GM12864 (cell line): ENCODE measurements at places on chromosomes 5 and 9.

DNA sequence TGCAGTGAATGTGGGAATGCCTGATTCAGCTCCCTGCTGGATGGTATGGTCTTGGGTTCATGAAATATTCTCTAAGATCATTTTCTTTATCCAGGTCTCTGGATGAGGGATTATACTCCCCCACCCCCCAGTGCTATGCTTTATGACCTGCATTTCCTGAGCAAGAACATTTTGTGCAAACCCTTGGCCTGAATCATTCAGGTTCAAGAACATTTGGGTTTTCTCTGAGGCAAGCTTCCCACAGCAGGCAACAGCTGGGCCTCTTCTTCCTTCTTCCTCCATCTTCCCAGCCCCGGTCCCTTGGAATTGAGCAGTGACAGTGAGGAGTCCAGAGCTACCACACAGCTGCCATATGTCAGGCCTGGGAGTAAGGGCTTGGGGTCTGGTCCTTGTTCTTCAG lies 58.6 kb upstream of the TNFSF15 start:
- no peak for DNase-seq

- DNase-seq, result no peak
Measured at GRCh38 chr5:96096724-96097123, 135.1 kb upstream of the ELL2 start.

GRCh38 chr5:153504726-153505125 lies 14.3 kb downstream of the GRIA1 start:
- DNase-seq, result no peak

DNA sequence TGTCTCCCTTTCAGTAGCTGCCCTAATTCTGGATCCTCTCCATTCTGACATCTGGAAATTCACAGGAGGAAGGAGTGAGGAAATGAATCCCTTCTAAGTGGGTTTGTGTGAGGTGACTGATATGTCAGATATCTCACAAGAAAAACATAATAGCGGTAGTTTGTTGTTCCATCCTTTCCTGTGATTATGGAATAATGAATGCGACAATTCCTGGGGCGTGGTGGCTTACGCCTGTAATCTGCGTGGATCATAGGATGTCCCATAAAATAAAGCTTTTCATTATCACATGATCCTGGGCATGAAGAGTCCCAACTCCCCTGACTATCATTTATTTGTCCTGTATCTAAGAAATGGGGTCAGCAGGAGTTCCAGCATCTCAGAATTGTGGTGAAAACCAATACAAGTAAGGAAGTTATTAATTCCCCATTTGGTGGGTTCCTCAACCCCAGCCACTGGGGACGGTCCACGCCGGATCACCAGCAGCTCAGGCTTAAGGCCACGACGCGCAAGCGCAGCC lies 375 bp upstream of the C5orf24 start:
- DNase-seq, result no peak

GRCh38 chr9:35448496-35448895 lies 41.4 kb upstream of the RUSC2 start:
- no peak for DNase-seq

- DNase-seq, result no peak
Measured at GRCh38 chr9:137448602-137448962, 7.4 kb upstream of the ENTPD8 start.

GRCh38 chr5:126693806-126694205 lies 83.1 kb upstream of the LMNB1 start:
- no peak for DNase-seq

DNA sequence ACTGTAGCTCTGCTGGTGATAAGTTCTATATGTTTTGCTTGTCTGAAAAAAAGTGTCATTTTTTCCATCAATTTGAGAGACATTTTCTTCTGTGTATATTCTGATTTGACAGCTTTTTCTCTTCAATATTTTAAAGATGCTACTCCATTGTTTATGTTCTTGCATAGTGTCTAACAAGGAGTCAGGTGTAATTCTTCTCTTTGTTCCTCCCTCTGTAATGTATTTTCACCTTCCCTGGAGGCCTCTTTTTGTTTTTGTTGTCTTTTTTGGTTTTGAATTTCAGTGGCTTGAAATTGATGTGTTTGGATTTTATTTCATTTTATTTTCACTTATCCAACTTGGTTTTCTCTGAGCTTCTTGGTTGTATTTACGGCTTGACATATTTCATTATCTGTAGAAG lies 75.8 kb downstream of the ADCY2 start:
- DNase-seq, result no peak

DNA sequence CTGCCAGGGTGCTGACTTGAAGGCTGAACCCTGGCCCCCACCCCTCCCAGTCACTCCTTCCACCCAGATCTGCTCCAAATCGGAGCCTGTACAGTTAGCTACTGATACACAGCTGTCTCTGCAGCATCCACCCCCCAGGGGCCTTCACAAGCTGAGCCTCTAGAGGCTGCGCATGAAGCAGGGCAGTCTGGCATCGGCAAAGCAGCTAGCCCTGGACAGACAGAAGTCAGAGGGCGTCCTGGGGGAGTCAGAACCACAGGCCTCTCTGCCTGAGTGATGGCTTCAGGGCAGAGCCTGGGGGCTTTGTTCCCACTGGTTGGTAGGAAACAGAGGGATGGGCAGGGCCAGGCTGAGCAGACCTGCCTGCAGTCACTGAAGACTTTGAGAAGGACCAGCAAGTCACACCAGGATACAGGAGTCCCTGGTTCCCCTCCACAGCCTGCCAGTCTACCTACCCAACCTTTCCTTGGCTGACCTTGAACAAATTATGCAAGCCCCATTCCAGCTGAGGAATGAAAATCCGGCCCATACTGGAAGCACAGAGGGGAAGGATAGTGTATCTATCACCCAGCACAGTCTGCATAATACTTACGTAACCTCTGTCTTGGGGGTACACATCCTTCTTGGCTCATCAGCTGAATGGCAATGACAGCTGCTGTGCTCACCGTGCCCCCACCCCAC lies 8.8 kb downstream of the VDAC1 start:
- no peak for DNase-seq

- no peak for DNase-seq
Measured at GRCh38 chr9:36158122-36158521, 11.1 kb upstream of the CCIN start.

- DNase-seq, result no peak
Measured at GRCh38 chr5:171984748-171985419, 21.6 kb downstream of the FBXW11 start.

GRCh38 chr5:106610041-106610440 lies 1060.7 kb downstream of the EFNA5 start:
- no peak for DNase-seq

DNA sequence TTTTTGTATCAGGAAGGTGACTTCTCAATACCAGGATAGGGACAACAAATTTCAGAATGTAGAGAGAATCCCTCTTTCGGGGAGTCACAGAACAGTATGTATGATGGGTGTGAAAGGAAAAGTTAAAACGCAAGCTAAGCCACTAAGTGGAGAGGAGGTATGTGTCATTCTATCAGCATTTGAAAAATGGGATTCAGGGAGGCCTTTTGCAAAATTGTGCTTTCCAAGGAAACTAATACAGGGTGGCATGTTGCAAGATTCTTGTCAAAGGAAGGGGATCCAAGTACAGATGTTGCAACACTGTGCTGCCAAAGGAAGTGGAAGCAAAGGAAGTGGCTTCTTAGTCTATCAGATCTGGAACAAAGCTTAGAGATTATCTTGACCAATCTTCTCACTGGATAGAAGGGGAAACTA lies 12.6 kb upstream of the TNIP1 start:
- DNase-seq, result no peak

DNA sequence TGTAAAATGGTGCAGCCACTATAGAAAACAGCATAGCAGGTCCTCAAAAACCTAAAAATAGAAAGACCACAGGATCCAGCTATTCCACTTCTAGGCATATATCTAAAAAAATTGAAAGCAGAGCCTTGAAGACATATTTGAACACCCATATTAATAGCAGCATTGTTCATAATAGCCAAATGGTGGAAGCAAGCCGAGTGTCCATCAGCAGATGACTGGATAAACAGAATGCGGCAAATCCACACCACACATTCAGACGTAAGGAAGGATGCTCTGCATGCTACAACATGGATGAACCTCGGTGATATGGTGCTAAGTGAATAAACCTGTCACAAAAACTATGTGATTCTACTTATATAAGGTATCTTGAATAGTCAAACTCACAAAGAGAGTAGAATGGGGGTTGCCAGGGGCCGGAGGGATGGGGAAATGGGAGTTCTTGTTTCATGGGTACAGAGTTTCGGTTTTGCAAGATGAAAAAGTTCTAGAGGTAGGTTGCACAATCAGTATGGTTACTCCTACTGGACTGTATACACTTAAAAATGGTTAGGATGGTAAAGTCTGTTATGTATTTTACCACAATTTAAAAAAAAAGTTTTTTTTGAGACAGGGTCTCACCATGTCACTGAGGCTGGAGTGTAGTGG lies 17.1 kb upstream of the HSD17B3 start:
- DNase-seq, result no peak

DNA sequence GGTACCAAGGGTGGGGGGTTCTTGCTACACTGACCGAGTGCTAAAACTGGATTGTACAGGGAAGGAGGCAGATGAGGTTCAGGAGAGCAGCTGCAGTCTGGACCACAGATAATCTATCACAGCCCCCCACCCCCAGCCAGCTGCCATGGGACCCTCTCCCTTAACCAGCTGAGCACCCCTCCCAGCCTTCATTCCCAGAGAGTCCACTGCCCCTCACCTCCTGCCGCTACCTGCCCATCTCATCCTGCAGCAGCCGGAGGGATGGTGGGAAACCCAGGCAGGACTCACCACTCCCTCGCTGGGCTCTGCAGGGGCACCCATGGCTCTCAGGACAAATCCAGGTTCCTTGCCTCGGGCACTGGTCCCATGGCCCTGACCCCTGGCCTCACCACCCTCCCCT lies 66.7 kb downstream of the MRPL36 start:
- no peak for DNase-seq

DNA sequence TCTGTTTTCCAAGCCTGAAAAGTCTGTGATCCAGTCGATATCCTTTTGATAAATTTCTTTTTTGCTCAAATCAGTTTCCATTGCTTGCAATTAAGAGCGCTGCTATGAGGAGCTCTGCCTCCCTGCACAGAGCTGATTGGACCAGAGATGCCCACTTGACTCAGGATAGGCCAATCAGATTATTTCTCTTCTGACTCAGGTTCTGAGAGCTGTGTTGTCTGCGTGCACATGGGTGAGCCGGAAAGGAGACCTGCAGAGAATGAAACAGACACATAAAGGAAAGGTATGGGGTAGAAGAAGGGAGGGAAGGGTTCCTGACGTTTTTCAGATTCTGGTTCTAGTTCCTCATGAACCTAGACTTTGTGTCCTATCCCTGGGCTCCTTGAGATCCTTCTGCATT lies 15.8 kb upstream of the FABP6 start:
- DNase-seq, result no peak

- no peak for DNase-seq
Measured at GRCh38 chr9:16811987-16812685, 58.3 kb downstream of the BNC2 start.

DNA sequence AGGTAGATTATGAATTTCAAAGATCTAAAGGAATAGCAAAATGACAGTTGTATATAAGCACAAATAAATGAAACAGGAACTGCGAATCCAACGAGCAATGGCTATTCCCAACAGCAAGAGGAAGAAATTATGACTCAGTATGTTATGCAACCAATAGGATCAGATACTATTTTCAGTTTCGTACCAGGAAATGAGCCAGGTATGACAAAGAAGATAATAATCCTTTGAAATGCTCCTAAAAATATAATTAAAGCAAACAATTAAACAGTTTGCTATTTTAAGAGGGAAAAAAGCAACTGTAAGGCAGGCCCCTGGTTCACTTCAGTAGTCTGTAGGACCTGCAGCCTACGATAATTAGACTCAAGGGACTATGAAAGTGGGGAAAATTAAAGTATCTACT lies 58.9 kb downstream of the AUH start:
- no peak for DNase-seq

- DNase-seq, result no peak
Measured at GRCh38 chr9:25302601-25303000, 375.6 kb downstream of the TUSC1 start.

- DNase-seq, result no peak
Measured at GRCh38 chr9:15178631-15179030, 128.4 kb downstream of the TTC39B start.

DNA sequence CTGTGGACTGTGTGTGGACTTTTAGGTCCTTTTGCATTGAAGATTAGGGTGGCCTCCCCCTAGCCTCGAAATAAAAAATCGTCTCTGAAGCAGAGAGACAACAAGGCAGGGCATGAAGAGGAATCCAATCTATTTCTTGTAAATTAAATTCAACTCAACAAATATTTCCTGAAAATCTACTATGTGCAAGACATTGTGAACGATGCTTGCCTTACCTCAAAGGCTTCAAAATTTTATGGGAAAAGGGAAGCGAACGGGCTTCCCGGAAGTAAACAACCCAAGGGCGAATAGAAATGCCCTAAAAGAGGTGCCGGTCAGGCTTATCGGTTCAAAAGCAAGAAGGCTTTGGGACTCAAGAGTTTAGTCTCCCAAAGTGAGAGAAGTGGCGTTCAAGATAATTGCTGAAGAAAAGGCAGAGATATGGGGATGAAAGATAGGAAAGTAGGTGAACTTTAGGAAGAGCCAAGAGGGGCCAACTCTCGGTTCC lies 525 bp downstream of the KIF24 start:
- DNase-seq, result no peak

GRCh38 chr5:69033690-69034089 lies 60.1 kb upstream of the SLC30A5 start:
- no peak for DNase-seq

DNA sequence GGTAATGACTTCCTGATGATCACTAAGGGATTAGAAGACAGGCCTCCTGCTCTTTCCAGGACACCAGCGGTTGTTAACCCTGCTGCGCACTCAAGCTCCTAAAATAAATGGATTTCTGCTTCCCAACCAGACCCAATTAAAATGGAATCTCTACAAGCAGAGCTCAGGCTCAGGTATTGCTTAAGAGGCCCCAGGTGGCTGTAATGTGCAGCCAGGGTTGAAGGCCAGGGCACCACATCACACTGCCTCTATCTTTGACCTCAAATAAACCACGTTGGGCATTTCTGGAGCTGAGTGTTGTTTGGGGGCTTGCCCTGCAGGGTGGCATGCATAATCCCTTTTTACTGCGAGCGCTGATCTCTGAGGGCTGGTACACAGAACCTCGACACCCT lies 108.0 kb downstream of the FBXO38 start:
- no peak for DNase-seq

DNA sequence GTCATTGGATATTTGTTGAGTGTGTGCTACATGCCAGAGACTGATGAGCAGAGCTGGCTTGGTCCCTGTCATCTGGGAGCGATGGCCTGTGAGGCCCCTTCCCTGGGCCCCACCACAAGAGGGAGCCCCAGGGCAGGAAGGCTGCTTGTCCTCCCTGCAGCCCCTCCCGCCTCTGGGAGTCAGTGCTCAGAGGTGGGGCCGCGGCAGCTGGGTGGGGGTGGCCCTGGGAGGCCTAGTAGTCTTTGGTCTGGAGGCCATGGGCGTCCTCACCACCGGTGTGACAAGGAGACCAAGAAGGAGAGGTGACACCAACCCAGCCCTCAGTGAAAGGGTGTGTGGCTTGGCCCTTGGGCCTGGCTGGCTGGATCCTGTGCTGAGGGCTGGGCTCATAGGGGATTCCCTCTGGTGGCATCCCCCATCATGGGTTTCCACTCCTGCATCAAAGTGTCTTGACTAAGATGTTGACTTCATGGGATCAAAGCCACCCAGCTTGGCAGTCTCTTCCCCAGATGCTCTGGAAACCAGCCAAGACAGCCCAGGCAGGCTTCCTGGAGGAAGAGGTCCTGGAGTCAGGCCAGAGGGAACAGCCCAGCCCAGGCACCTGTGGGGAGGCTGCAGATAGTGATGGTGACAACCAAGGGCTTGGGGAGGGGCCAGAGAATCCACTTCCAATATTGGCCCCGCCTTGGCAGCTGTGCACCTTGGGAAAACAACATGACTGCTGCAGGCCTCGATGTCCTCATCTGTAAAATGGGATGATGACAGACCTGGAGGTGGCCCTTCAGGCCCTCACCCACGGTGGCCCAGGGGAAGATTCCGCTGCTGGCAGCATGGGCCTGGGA lies 166.7 kb downstream of the GAPVD1 start:
- DNase-seq, result no peak
